ENCODE measurements at places on chromosomes 3 and 15.

DNA sequence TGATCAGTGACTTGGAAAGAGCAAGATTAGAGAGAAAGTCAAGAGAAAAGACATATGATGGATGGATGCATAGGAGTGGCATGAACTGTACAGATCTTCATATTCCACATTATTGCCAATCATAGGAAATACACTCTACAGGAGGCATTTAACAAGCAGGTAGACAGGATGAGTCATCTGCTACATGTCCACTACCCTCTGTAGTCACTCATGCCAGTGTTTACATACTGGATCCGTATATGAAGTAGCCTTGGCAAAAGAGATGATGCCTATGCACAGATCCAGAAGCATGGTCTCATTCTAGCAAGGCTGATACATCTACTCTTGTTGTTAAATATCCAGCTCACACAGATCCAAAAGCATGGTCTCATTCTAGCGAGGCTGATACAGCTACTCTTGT, 632.1 kb downstream of the ROBO2 start:
- DNase-seq = no peak

DNA sequence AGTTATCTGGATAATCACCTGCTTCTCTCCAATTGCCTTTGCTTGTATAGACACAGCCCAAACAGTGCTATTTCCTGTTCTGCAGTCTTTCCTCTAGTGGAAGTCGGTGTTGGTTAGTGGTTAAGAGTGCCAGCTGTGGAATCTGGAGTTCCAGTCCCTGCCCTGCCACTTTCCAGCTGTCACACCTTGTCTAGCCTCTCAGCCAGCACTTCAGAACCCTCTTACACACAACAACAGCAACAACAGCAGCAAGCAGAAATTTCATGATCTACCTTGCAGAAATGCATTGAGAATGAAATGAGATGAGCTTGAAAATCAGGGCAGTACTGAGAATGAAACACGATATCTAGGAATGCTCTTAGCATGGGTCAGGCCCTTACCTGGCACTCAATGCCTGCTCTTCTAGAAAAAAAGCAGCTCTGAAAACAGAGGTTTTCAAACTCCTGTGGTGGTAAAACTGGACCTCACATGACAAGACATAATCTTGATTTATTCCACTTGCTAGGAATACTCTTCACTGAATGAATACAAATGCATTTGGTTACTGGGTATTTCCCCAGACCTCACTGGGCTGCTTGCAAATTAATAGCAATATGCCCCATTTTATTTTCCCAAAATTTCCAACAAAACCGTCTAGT, 3.3 kb upstream of the WNT5A start:
- DNase-seq = peak; percentile 44

DNA sequence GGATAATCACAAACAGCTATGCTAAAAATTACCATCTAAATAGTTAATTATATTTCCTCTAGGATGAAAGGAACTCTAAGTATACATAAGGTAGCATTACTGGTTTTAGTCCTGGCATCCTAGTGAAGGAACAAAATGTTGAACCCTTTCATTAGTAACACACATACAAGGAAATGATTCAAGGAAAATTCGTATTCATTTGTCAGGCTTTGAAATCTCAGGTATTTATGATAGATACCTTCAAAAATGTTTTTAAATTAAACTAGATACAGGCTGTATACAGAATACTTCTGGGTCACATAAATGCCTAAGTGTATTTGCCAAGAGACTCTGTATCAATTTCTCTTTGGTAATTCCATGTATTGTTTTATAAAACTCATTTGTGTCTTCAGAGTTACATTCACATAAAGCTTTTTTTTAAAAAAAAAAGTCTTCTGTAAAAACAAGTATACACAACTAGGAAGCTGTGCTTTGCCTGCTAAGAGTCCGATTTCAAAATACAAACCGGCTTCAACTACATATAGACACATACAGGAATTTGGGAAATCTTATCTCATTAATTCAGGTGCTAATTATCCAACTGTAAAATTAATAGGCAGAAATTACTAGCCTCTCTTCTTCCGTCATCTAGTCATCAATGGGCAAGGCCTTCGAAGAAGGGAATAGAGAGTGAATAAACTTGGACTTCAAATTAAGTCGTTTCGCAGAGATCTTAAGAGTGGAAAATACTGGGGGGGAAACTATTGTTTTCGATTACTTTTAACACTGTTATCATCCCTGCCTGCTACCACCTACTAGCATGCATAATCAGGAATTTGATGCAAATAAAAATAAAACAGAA, 1.3 kb downstream of the SECISBP2L start:
- no peak for DNase-seq

DNA sequence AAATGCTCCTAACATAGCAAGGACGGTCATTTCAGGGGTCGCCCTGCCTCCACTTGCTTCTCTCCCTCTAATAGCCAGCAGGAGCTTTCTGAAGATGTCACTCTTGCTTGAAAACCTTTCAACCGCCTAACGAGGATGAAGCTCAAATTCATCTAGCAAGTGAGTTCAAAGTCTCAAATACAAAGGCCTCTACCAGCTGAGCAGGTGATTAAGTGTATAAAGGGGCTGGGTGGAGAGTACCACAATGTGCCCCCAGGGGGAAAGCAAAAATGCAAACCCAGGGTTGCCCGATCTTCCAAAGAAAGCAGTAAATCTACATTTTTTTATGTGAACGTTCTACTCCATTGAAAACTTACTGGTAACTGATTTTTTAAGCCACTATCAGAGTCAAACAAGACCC, 50.4 kb upstream of the GRIP2 start:
- DNase-seq = no peak
